Head of caudate nucleus (tissue), 42 donors: ENCODE measurements at places on chromosomes 6 and 20.

DNA sequence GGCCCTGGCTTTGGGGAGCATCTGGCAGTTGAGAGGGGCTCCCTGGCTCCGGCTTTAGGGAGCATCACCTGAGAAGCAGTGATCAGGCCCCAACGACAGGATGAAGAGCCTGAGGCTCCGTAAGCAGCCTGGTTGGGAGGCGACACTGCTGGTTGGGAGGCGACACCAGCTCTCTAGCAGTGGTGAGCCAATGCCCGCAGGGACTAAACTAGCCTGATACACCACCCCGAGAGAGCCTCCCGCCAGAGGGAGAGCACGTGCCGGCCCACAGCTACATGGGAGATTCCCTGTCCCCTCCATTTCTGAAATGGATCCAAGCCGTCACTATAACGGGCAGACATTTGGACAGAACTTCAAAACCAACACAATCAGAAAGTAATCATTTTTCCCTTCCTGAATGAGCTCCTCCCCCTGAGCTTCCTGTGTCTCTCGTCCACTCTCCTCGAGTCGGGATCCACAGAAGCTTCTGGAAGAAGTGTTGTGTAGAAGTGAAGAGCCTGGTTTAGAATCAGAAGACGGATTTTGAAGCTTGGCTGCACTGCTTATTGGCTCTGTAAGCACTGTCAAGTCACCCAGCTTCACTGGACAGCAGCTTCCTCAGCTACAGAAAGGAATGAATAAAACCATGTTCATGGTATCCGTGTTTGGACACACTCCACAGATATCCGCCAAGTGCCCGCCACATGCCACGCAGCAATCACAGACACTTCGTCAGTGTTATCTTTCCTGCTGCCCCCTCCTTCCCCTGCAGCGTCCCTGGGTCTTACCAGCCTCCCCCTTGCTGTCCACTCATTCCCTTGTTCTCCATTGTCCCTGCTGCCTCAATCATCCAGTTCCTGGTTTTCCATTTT lies 199.6 kb downstream of the TTLL2 start:
- no peak for DNase-seq

DNA sequence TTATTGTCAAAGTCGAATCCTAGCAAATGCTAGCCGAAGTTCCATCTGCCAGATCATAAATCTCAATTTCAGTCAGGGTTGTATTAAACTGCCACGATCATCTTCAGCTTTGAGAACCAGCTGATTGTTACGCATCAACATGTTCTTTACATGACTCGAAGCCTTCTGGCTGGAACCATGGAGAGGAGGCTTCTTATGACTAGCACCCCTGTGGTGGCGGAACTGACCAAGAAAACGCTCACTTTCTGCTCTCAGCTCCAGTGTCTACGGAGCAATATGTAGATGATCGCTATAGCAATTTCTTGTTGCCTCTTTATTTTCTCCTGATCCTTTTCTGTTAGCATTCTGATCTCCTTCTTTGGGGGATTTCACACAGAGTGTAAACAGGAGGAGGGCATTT lies 479.4 kb upstream of the SLC35B3 start:
- DNase-seq: no peak

DNA sequence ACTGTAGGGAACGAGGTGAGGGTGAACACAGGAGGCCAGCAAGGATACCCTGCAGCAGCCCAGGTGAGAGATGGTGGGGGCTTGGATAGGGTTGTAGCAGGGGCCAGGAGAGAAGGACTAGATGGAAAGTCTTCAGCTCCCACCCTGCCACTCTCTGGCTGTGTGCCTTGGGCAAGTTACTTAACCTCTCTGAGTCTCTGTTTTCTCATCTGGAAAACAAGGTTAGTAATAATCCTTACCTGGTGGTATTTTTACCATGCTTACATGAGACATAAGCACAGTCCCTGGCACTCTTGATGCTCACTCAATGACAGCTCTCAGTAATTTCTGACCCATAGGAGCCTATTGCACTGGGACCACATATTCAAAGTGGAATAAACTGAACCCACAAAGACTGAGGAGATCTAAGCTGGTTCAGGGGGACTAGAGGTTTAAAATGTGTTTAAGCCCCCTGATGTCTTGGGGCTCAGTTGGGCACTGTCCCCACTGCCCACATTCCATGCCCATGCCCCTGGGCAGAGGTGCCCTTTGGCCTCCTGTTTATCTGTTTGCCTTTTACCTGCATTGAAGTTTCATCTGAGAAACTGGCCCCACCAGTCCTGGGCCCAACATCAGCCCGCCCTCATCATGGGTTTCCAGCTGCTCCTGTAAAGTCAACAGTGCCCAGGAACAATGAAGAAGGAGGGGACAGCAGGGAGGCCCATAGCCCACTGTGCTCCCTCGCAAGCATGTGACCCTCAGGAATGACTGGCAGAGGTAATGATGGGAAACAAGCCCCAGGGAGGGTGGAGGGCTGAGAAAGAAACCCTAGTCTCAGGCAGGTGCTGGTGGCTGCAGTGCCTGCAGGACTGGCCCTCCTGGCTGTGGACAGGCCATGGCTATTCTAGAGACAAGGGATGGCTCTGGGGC lies 104.0 kb downstream of the VEGFA start:
- DNase-seq: no peak

GRCh38 chr20:52402950-52403349 lies 211.4 kb upstream of the ZFP64 start:
- no peak for DNase-seq

DNA sequence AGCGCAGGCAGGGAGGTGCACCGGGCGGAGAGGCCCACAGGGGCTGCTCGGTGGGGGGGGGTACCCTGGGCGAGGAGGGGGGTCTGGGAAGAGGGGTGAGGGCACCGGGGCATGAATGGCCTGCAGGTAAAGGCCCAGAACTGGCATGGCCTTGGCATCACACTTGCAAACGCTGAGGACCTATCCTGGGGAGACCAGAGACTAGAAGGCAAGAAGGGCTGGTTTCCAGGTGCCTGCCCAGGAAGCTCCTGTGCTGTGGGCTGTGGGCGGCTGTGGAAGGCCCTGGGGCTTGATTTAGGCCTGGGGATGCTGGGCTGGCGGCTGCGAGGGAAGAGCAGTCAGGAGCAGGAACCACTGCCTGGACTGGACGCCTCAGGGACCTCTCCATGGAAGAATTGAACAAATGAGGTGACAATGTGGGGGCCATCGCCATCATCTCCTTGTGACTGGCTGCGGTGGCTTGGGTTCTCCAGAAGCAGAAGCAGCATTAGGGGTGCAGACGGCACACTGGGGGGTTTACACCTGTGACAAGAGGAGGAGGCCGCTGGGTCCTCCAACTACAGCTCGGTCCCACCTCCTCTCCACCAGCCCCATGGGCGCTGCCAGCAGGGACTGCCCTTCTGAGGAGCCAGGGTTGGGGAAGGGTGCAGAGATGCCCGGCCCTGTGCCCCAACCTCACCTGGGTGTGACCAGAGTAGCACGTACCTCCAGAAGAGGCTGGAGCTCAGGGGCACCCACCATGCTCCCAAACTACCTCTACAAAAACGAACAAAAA lies 32.1 kb upstream of the IRF4 start:
- no peak for DNase-seq

- no peak for DNase-seq
Measured at GRCh38 chr20:2261046-2261485, 34.7 kb upstream of the TGM3 start.

DNA sequence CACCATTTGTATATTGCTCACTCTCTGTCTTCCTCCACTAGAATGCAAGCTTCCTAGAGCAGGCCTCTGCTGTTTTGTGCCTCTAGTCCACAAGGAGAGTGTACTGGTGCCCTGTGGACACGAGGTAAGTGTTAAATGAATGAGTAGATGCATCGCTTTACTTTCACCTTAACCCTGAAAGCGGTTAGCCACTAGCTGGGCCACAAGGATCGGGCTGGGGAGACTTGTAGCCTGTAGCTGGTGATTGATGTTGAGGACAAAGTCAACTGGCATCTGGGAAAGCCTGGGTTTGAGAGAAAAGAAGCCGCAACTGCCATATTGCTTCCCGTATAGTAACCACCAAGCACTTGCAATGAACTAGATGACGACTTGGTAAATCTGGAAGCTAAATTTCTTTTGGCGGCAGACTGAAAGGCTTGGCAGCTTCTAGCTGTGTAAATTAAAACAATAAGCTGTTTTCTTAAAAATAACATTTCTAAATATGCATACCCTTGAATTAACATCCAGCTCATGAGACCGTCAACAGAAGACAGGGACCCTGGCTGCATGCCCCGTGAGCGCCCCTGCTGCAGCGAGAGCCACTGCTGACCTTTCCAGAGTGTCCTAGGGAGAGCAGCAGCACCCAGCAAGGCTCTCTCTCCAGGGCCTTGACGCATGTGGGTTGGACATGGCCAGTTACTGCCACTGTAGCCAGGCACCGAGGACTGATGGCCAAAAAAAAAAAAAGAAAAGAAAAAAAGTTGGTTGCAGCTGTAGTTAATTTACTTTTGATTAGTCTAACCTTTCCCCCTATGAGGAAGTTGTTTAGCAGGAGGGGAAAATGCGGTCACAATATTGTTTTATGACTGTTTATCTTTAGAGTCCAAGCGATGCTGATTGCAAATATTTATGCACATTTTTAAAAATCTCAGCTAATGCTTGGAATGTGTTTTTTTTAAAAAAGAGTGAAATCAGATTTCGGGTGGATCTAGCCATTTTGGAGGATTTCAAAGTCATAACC lies 315.1 kb downstream of the TFAP2C start:
- DNase-seq: no peak

GRCh38 chr20:61320691-61321425 lies 68.8 kb downstream of the CDH4 start:
- no peak for DNase-seq

- no peak for DNase-seq
Measured at GRCh38 chr6:140897349-140897748, 1235.4 kb upstream of the GJE1 start.

DNA sequence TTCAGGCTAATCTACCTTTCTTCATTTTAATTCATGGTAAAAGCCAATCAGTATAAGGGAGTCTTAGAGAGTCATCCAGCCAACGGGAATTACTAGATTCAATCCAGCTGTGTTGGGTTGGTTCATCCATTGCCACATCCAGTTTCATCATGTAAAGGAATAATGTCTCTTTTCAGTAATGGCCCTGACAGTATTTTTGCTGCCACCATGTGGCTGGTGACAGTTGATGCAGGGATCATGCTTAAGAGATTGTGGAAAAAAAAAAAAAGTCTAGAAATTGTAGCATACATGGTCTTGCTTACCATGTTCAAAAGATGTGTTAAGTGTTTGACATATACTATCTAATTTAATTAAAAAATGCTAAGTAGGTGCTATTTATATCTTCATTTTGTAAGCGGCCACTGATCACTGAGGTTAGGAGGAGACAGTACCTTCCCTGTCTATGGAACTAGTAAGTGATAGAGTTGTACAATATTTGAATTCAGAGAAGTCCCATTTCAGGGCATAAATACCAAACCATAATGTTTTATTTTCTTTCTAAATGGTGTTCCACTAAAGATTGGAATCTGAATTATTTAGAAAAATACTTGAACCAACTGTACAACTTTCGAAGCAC lies 135.9 kb downstream of the KHDRBS2 start:
- peak; percentile 31 for DNase-seq

GRCh38 chr20:19026121-19026878 lies 186.1 kb upstream of the SLC24A3 start:
- DNase-seq: no peak

DNA sequence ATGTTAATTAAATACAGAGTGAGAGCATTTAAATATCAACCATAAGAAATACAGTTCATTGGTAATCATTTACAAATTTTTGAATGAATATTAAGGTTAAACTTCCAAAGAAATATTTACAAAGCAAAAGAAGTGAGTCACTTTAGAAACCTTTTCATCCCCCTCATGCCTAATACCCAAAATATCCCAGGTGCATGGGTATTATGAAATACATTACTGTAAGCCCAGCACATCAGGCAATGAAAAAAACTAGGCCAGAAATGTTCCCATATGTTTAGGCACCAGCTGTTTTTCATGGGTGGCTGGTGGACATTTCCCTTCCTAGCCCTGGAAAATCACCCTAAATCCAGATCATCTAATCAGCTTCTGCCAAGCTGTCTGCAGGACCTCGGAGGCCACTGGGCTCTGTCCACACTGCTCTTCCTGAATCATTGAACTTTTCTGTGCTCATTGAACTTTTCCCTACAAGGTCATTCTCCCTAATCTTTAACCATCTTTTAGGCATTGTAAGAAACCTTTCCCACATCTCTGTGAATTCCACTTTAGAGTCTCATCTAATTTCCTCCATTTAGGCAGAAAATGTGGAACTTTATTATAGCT lies 145.3 kb upstream of the STXBP5 start:
- no peak for DNase-seq

DNA sequence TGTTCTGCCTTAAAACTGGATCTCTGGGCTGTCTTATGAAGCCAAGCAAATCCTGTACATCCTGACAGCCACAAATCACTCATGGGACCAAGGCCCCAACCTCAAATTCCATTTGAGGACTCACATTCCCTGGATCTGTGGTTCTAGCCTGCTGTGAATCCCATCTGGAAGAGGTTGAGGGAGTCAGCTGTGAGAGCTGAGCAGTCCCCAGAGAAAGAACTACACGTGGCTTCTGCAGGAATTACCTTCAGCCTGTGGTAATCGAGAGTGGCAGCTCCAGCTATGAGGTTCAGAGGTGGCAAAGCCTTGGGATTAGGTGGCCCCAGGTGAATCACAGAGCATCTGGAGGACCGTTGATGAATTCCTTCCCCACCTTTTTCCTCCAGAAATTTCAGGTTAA lies 245.2 kb downstream of the SLC24A3 start:
- no peak for DNase-seq
